Uterine smooth muscle cell (primary cell): ENCODE measurements at places on chromosomes 7 and 10. TPM values are rescaled to one million over a fixed set of nuclear protein-coding genes. Genes with fewer than 3 reads are reported as not detected.

Gene RNF148
- total RNA-seq = 0.66 and 1.1 TPM in 2 replicates

Gene BLNK
- total RNA-seq = not detected in 2 replicates

Gene HMX2
- not detected in 2 replicates for total RNA-seq

Gene CC2D2B
- total RNA-seq = not detected in 2 replicates

Gene RET
- 1.9 and 3.5 TPM in 2 replicates for total RNA-seq

Gene C10orf62
- total RNA-seq = 0.11 and 0.37 TPM in 2 replicates
